ENCODE measurements at places on chromosomes 1 and 21. TPM values are rescaled to one million over a fixed set of nuclear protein-coding genes. Genes with fewer than 3 reads are reported as not detected.

DNA sequence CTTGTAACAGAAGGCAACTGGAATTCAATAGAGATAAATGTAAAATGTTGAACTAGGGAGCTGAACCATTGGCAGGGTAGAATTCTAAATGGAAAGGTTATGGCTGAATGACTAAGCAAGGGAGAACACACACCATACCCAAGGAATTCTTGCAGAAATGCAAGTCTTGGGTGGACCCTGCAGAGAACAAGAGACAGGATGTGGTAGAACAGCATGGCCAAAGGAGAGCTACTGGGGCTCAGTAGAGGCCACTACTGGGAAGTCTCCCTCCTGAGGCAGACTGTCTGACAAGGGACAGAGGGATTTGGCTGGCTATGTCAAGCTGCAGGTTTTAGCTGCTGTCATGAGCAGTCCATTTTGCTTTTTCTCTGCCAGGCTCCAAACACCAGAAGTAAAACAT, 180.9 kb downstream of the TNR start:
- no peak overlapping the region for H3K27ac ChIP-seq
- DNase-seq, result no peak
- H3K4me3 ChIP-seq, result no peak overlapping the region
- H3K36me3 ChIP-seq, result no peaks in the 10 kb centered on the region
- no peaks in the 10 kb centered on the region for H3K27me3 ChIP-seq
- peaks cover 16% of the 10 kb centered on the region for H3K4me1 ChIP-seq

DNA sequence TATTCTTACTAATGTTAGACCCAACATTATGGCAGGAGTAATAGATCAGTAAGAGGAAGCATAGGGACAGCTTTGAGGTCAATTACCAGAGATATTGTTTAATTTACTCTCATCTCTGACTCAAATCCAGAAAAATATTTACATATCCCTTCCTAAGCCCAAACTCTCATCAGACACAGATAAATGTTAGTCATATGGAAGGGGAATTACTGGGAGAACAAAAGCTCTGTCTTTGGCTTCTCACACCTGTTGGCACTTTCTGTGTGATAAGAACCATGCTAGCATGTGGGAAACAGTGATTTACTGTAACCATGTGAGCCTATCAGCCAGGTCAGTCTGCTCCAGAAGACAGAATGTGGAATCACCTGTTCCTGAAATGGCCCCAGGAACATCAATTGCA, 72.4 kb downstream of the DUSP10 start:
- H3K4me3 ChIP-seq, result no peak overlapping the region
- no peaks in the 10 kb centered on the region for H3K27me3 ChIP-seq
- DNase-seq, result no peak
- H3K36me3 ChIP-seq, result no peaks in the 10 kb centered on the region
- peaks cover 10% of the 10 kb centered on the region for H3K4me1 ChIP-seq

DNA sequence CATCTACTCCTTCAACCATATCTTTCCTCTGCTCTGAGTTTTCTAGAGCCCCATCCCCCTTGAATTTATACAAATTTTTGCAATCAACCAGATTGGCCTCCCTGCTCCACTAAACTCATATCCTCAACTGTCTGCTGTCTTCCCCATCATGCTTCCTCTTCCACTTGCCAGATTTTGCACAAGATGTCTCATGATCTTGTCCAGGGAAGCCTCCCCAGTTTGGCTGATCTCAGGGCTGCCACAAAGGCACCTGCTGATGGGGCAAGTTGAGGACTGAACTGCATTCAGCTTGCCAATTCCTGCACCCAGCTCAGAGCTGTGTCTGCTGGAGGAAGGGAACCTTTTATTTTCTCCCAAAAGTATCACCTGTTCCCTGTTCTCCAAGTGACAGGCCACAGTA, 3.9 kb upstream of the KCNJ9 start:
- peaks cover 14% of the 10 kb centered on the region for H3K27me3 ChIP-seq
- no peak overlapping the region for H3K27ac ChIP-seq
- no peaks in the 10 kb centered on the region for H3K36me3 ChIP-seq

GRCh38 chr1:57281324-57281723, 142.5 kb downstream of the DAB1 start:
- H3K27me3 ChIP-seq, result no peaks in the 10 kb centered on the region
- H3K4me3 ChIP-seq, result no peak overlapping the region
- H3K36me3 ChIP-seq, result no peaks in the 10 kb centered on the region
- no peak for DNase-seq
- H3K27ac ChIP-seq, result no peak overlapping the region

GRCh38 chr1:182392050-182393028, 749 bp upstream of the GLUL start:
- peaks cover 36% of the 10 kb centered on the region for H3K4me1 ChIP-seq
- peak overlapping the region; percentile 89 for H3K4me3 ChIP-seq
- H3K27me3 ChIP-seq, result no peaks in the 10 kb centered on the region
- H3K27ac ChIP-seq, result peak overlapping the region; percentile 98

DNA sequence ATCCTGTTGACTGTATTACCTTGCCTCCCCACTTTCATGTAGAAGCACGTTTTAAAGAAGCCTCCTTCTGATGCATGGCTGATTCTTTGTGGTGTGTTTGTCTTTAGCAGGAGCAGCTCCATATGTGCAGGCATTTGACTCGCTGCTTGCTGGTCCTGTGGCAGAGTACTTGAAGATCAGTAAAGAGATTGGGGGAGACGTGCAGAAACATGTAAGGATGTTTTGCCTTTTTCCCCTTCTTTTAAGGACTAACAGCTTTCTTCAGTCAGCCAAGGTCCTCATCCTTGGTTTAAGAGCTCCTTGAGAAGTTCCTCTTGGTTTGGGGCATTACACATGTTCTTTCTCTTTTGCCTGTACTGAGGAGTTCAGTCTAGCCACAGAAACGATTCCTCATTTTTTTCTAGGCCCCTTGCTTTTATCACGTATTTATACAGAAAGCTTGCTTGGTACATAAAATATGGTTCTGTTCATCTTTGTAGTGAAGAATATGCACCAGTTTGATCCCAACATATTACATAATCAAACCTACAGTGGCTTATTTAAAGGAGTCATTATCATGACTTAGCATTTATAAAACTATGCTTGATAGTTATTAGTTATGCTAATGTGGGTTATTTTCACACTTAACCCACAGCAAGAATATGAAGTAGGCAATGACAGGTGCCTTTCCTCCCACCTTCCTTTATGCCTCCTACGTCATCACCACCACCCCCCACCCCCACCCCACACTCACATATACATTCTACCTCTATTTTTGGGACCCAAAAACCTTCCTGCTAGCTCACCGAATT, 19.6 kb downstream of the CAP1 start:
- no peaks in the 10 kb centered on the region for H3K27me3 ChIP-seq
- no peak overlapping the region for H3K4me3 ChIP-seq

DNA sequence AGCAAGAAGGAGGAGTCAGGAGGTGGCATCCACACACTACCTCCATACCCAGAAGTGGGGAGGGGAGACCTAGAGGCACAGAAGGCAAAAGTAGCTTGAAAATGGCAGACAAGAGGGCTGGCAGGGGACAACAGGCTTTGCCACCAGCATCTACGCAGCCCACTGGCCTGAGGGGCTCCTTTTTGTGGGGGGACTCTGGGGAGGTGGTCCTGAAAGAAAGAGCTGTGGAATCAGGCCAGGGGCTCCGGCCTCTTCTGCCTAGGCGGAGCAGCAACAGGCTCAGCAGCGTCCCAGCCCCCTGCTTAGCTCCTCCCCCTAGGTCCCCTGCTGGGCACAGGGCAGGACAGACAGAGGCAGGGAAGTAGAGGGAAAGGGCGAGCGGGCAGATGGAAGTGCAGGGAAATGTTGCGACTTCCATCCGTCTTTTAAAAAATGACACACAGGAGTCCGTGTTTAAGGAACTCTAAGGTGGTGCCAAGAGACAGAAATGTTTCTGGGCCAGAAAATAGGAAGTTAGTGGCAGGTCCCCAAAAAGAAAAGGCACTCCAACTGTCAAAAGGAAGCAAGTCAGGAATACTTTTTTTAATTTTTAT, 10.0 kb upstream of the LEFTY2 start:
- DNase-seq, result no peak
- H3K27me3 ChIP-seq, result no peaks in the 10 kb centered on the region
- no peak overlapping the region for H3K27ac ChIP-seq
- H3K36me3 ChIP-seq, result no peaks in the 10 kb centered on the region
- no peak overlapping the region for H3K4me3 ChIP-seq

- H3K4me1 ChIP-seq, result no peaks in the 10 kb centered on the region
- no peaks in the 10 kb centered on the region for H3K36me3 ChIP-seq
- no peak for DNase-seq
These were observed 70.9 kb upstream of the S1PR1 start for GRCh38 chr1:101165954-101166353.

DNA sequence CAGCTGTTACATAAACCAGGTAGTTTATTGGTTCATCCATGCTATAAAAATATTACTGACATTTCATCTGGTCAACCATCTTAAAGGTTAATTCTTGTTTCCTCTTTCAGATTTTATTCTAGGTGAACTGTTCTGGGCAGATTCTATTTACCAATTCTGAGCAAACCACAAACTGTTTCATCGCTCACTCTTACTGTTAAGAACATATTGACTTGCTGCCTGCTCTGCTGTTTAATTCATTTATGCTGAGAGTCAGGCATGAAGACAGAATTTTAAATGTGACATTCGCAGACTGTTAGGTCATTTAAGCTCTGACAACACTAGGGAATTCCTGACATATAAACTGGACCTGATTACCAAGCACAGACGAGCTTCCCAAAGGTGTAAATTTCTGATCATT, 98.3 kb downstream of the PIGK start:
- no peaks in the 10 kb centered on the region for H3K4me1 ChIP-seq
- no peaks in the 10 kb centered on the region for H3K27me3 ChIP-seq
- no peak for DNase-seq
- H3K36me3 ChIP-seq, result no peaks in the 10 kb centered on the region
- no peak overlapping the region for H3K4me3 ChIP-seq

- no peaks in the 10 kb centered on the region for H3K4me1 ChIP-seq
- no peak for DNase-seq
- no peak overlapping the region for H3K27ac ChIP-seq
- no peak overlapping the region for H3K4me3 ChIP-seq
- H3K27me3 ChIP-seq, result no peaks in the 10 kb centered on the region
- no peaks in the 10 kb centered on the region for H3K36me3 ChIP-seq
These were observed 63.2 kb upstream of the TRAPPC10 start for GRCh38 chr21:43948740-43949498.

DNA sequence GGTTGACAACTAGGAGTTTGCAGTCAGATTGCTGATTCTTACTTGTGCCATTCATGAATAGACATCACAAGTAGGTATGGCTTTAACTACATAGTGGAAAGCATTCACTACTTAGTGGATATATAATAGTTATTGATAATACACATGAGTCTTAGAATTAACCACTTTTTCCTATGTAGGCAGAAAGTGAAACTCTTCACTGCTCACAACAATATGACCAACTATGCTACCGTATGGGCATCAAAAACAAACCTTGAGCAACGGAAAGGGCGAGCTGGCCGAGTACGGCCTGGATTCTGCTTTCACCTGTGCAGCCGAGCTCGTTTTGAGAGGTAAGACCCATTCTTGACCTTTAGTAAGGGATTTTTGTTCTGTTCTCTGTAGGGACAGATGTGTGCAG, 38.7 kb downstream of the DHX9 start:
- no peak overlapping the region for H3K27ac ChIP-seq
- H3K4me1 ChIP-seq, result no peaks in the 10 kb centered on the region
- H3K4me3 ChIP-seq, result no peak overlapping the region
- H3K27me3 ChIP-seq, result no peaks in the 10 kb centered on the region

- no peaks in the 10 kb centered on the region for H3K36me3 ChIP-seq
- no peak overlapping the region for H3K4me3 ChIP-seq
- no peak overlapping the region for H3K27ac ChIP-seq
- no peaks in the 10 kb centered on the region for H3K27me3 ChIP-seq
- no peaks in the 10 kb centered on the region for H3K4me1 ChIP-seq
These were observed 11.9 kb downstream of the SLC1A7 start for GRCh38 chr1:53130598-53130877.

GRCh38 chr1:245008761-245009160, 144.4 kb upstream of the HNRNPU start:
- no peak overlapping the region for H3K27ac ChIP-seq
- no peaks in the 10 kb centered on the region for H3K36me3 ChIP-seq
- no peaks in the 10 kb centered on the region for H3K27me3 ChIP-seq
- no peak for DNase-seq

GRCh38 chr1:160161965-160162705, 10.7 kb downstream of the ATP1A4 start:
- no peak overlapping the region for H3K4me3 ChIP-seq
- H3K36me3 ChIP-seq, result no peaks in the 10 kb centered on the region
- H3K27me3 ChIP-seq, result no peaks in the 10 kb centered on the region
- H3K4me1 ChIP-seq, result peaks cover 7% of the 10 kb centered on the region
- no peak overlapping the region for H3K27ac ChIP-seq
- no peak for DNase-seq

DNA sequence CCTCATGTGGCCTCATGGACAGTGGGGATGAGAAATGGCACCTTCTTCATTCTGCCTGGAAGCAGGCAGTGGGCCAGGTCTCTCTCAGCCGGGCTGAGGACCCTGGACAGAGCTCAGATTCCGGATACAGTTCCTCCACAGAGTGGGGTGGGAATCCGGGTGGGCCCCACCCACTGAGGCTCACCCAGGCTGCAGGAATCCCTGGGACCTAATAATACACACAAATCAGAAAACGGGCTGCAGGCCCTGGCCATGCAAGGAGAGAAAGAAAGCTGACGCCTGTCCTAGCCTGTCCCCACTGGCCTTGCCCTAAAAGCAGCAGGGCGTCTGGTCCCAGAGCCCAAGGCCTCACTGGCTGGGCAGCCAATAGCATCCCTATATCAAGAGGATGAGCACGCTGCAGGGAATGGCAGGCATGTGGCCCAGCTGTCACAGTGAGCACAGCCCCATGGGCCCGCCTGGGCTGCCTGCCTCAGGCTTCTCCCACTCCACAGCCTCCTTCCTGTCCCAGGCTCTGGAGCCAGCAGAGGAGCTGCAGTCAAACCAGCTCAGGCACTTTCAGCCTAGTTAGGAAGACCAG, 25.3 kb downstream of the ACTA1 start:
- H3K4me3 ChIP-seq, result no peak overlapping the region
- H3K4me1 ChIP-seq, result peaks cover 29% of the 10 kb centered on the region
- H3K27me3 ChIP-seq, result no peaks in the 10 kb centered on the region
- no peak for DNase-seq

DNA sequence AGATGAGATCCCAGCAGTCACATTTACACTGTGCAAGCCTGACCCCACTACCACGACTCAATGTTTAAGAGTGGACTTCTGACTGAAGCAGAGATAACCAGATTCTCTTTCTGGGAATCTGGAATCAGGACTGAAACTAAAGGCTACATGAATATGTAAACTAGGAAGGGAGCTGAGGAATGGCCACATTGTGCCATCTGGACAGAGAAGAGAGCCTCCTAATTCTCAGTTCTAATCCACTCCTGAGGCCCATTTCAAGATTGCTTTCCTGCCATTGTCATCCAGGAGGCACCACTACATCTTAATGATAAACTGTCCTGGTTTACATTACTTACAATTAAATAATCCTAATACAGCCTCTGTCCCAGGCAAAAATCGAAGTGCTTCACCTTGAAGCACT, 6.5 kb downstream of the PAXBP1 start:
- no peak for DNase-seq
- H3K27me3 ChIP-seq, result no peaks in the 10 kb centered on the region
- no peak overlapping the region for H3K27ac ChIP-seq
- H3K4me1 ChIP-seq, result peaks cover 35% of the 10 kb centered on the region

The AGMAT gene
- total RNA-seq, result 0.33 TPM

The CD5L gene
- total RNA-seq, result not detected

The CD1C gene
- 1.0 TPM for total RNA-seq

The TIAM1 gene
- total RNA-seq, result 8.8 TPM

The LRRC71 gene
- total RNA-seq, result not detected

The EPHA2 gene
- total RNA-seq, result 26.7 TPM

Measured in body of pancreas (tissue), 4 donors.